SHP77 treated with DMSO at 0.1 percent for 48 hours (cell line): ENCODE measurements at places on chromosomes 2 and 18.

DNA sequence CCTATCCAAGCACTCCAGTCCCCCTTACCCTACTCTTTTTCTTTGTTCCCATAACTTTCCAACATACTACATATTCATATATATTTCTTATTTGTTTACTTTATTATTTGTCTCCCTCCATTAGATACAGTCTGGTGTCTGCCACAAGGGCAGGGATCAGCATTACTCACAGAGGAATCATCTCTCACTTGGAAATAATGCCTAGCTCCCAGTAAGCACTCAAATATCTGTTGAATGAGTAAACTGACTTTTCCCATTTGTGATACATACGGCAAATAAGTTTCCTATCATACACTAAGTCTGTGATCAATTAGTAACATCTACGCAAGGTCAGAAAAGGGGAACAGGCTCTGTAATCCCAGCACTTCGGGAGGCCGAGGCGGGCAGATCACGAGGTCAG, 18.7 kb downstream of the C1D start:
- no peak for DNase-seq

- DNase-seq: no peak
Observed at GRCh38 chr2:137769406-137769805, 194.9 kb upstream of the HNMT start.

DNA sequence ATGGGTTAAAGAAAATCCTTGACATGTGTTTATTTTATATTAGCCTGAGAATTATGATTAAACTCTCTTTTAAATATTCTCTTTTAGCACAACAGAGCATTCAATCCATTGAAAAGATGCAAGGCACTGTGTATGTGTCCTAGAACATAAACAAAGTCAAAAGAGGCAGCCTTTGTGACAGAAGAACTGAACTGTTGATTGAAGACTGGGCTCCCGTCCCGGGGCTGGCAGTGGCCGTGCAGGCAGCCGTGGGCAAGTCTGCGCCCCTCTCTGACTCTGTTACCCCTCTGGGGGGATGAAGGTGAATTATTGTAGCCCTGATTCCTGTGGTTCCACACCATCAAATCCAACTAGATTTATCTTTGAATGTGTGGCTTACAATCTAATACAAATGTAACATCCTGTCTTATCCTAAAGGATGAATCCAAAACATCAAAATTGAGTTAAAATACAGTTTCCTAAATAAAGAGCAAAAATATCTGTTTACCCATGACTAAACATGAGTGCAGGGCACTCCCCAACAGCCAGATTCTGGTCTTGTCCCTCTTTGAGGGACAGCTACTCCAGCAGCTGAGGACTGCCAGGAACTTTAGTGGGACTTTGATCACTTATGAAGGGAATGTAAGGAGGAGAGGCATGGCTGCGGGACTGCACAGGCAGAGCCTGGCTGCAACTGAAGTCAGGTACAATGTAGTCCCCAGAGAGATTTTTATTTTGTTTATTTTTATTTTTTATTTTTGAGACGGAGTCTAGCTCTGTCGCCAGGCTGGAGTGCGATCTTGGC, 37.3 kb upstream of the SH3BP4 start:
- no peak for DNase-seq

DNA sequence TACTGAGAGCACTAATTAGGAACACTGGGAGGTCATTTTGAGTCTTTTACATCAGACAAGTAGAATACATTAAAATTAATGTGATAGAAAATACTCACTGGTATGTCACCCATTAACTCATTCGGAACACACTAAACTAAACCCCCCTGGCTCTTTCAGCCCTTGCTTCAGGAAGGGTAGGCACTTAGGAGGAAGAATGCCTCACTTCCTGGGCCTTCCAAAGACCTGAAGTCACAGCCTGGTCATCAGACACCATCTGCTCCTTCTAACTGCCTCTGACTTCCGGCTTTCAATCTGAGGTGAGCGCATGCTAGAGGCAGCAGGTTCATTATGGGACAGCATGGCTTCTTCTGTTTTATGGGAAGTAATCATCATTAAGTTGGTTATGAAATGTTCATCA, 451.4 kb downstream of the PID1 start:
- no peak for DNase-seq

DNA sequence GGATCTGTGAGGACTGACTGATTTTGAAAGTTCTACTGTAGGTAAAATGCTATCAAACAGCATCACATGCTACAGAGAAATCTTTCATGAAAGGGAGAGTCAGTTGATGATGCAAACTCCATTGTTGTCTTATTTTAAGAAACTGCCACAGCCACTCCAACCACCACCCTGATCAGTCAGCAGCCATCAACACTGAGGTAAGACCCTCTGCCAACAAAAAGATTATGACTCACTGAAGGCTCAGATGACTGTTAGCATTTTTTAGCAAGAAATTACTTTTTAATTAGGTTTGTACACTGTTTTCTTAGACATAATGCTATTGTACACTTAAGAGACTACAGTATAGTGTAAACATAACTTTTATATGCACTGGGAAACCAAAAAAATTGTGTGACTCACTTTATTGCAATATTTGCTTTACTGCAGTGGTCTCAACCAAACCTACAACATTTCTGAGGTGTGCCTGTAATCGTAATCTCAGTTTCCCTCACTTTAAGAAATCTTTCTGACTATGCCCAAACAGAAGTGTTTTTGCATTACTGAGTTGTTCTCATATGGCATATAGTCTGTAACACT, 42.8 kb downstream of the METTL8 start:
- no peak for DNase-seq
